ENCODE measurements at places on chromosomes 16 and 17.

GRCh38 chr17:75067856-75068255 is 19.9 kb upstream of the SLC16A5 start:
- DNase-seq = no peak

- no peak for DNase-seq
Observed at GRCh38 chr17:29066047-29066446, 23.1 kb downstream of the PIPOX start.

DNA sequence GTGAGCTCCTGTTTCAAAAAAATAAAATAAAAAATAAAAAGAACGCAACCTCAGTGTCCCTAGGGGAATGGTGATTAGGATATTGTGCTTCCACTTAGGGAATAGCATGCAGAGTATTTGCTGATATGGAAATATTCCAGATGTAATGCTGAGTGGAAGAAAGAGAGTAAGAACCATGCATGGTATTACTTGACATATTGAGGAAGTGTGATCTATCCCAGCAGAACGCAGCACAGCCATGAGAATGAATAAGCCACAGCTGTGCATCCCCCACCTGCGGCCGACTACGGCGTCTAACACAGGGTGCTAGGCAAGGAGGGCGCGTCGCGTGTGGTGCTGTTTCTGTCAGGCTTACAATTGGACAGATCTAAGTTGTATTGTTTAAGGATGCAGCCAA is 49.5 kb downstream of the FOXK2 start:
- no peak for DNase-seq

- no peak for DNase-seq
Observed at GRCh38 chr17:48612456-48612853, 1.6 kb upstream of the HOXB7 start.

DNA sequence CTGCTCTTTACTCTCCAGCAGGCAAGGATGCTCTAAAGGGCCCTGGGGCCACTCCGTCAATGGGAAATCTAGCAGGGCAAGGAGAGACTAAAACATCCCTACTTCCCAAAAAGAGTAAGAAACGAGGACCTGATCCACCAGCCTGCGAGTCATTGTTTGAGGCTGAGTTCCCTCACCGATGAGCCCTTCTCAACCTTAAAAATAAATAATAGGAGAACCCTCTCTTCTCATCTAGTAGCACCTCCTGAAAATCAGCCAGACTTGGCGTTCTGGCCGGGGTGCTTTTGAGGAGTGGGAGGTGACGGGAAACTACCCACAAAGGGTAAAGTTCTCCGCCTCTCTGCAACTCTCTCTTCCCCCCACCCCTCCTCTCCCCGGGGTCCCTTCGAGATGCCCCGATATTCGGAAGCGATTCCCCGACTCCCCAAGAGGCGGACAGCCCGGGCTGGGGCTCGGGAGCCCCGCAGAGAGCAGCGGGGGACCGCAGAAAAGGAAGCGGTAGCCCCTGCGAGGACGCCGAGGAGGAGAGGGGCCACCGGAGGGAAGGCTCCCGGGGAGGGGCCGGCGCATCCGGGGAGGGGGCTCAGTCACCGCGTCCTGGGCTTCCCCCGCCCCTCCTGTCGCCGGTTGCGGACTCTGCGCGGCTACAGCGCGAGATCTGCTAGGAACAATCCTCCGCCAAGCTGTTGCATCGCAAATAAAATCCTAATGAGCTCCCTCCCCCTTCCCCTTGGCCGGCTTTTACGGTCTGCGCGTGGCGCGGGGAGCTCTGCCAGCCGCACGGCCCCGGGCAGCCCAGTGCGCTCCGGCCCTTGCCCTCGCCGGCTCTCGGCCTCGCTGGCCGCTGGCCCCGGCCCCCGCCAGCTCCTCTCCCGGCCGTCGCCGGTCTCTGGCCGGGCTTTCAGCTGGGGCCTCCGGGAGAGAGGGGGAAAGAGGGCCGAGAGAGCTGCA is 1.3 kb downstream of the HOXB9 start:
- no peak for DNase-seq

DNA sequence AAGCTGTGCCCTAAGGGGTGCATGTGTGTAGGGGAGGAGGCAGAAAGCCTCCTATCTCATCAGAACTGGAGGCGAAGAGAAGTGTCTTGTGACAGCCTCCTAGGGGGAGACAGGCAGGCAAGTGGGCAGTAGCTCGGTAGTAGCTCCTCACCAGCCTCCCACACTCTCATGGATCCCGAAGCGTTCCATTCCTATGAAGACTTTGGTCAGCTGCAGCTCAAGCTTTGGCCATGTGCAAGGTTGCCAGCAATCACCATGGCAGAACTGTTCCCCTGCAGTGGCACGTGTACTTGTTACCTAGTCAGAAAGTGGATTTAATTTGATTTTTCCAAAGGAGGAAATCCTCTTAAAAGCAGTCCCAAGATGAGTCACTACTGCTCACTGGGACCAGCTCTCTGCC is 6.7 kb downstream of the MRPL58 start:
- DNase-seq = no peak

- DNase-seq = no peak
Observed at GRCh38 chr16:72244853-72245252, 72.9 kb upstream of the PMFBP1 start.

GRCh38 chr17:4715063-4715744 is 4.8 kb downstream of the ARRB2 start:
- DNase-seq = peak; percentile 74

- DNase-seq = no peak
Observed at GRCh38 chr16:55947366-55947765, 72.2 kb upstream of the CES5A start.

DNA sequence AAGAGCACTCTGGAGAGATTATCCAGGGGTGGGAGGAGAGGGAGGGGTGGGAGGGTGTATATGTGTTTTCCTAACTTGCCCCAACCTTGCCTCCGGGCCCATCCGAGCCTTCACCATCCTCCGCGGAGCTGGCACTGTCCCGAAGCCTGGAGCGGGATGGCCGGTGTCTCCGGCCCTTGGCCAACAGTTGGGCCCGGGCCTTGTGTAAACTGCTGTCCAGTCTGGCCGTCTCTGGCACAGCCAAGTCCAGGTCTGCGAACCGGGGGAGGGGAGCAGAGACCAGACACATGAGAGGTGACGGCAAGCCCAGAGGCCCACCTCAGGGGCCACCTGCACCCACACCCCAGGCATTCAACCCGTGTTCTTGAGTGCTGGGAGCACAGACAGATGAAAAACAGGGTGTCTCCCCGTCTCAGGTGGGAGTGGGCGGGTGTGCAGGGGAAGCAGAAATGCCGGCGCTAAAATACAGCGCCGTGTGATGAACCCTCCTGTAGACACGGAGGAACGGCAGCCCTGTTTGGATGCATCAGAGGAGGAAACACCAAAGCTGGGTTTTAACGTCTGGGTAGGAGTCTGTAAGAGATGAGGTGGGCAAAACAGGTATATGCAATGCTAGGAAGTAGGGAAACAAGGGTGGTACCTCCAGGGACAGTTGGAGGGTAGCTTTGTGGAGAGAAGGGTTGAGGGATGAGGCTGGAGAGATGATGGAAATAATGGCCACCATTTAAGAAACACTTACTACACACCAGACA is 11.7 kb downstream of the SAMD14 start:
- DNase-seq = no peak

- DNase-seq = no peak
Observed at GRCh38 chr16:50305441-50306061, 39.2 kb downstream of the ADCY7 start.

DNA sequence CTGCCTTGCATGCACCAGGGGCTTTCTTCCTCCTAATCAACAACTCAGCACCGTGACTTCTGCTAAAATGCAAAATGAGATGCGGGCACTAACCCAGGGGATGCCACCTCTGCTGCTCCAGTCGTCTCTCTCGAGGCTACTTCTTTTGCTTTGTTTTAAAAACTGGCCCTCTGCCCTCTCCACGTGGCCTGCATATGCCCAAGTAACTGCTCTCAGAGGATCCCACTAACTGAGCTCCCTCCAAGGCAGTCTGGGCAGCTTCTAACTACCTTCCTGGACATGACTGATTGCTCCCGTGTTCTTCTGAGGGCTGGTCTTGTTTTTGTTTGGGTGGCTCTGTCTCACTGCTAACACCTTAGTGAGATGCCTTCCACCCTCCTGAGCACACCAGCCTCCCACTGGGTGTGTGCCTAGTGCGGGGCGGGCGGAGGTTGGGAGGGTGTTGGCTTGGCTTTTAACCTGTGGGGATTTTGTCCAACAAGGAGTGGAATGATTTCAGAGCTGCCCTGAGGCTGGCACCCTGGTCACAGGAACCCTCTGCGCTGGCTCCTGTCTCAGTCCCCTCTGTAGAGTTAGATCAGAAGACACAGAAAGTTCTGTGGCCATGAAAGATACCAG is 8.9 kb upstream of the LGALS9 start:
- DNase-seq = no peak

- DNase-seq = no peak
Observed at GRCh38 chr16:2712546-2712945, 7.5 kb downstream of the PRSS27 start.

DNA sequence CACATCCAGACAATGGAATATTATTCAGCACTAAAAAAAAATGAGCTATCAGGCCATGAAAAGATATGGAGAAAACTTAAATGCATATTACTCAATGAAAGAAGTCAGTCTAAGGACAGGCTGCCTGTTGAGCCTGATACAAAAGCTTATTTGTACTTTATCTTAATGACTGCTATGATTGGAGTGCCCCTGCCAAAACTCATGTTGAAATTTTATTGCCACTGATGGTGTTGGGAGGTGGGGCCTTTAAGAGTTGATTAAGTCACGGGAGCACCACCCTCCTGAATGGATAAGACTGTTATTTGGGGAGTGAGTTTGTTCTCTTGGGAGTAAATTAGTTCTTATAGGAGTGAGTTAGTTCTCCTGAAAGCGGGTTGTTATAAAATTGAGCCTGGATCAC is 9.9 kb downstream of the C17orf67 start:
- DNase-seq = no peak

DNA sequence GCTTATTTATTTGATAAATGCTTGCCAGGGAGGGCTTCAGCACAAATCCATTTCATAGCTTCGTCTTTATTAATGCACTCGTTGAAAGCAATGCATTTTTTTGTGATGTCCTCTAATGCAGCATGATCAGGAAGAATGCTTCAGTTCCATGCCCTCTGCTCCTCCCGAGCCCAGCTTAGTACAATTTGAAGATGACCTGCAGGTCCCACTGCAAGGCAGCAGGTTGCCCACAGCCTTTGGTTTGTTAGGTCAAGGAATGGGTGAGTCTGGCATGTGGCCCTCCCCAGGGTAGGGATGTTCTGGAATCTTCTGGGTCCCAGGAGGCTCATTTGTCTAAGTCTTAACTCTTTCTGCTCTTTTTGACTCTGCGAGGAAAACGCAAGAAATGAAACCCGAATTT is 49.4 kb upstream of the MARCHF10 start:
- no peak for DNase-seq

DNA sequence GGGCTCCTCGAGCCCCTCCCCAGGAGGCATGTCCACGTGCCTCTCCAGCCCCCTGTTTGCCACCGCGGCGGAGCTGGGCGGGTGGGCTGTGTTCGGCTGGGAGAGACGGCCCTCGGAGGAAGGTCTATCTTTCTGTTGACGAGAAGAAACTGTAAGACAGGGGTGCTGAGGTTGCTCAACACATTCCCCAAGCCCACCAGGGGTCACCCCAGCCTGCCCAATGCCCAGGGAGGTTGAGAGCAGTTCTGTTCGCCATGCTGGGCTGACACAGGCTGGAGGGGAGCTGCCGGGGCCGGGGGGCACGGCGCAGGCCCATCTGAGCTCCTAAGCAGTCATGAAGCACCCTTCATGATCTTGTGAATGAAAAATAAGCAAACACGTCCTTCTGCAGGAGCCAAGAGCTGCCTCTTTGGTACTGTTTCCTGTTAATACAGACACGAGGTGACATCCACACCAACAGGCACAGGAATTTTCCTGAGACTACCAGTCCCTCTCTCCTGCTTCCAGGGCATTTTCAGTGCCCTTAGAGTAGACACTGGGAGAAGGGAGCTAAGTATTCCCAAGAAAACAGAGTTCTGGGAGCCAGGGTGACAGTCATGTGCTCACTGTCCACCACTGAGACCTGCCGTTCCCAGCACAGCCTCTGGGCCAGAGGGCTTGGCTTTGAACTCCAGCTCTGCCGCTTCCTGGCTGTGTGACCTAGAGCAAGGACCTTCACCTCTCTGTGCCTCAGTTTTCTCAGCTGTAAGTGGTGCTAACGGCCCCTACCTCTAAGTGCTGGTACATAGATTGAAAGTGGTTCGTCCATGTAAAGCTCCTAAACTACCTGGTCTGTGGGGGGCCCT is 9.2 kb downstream of the UBALD2 start:
- peak; percentile 66 for DNase-seq

Data from activated CD8-positive, alpha-beta memory T cell treated with anti-CD3 and anti-CD28 coated beads for 24 hours (primary cell).